ENCODE measurements at places on chromosomes 7 and 10.

GRCh38 chr7:17501441-17502212 is 203.2 kb downstream of the AHR start:
- no peak for DNase-seq

DNA sequence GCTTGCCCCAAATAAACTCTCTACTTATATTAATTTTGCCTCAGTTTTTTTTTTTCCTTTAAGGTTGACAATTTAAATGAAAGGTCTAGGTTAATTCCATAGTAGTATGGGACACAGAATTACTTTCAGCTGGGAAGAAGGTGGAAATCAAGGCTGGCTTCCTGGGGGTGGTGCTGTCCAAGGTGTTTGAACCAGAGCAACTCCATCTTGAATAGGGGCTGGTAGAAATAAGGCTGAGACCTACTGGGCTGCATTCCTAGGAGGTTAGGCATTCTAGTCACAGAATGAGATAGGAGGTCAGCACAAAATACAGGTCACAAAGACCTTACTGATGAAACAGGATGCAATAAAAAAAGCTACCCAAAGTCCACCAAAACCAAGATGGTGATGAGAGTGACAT is 1190.8 kb upstream of the AUTS2 start:
- no peak for DNase-seq

GRCh38 chr7:100626530-100627237 is 14.3 kb downstream of the MOSPD3 start:
- DNase-seq = peak; percentile 73

DNA sequence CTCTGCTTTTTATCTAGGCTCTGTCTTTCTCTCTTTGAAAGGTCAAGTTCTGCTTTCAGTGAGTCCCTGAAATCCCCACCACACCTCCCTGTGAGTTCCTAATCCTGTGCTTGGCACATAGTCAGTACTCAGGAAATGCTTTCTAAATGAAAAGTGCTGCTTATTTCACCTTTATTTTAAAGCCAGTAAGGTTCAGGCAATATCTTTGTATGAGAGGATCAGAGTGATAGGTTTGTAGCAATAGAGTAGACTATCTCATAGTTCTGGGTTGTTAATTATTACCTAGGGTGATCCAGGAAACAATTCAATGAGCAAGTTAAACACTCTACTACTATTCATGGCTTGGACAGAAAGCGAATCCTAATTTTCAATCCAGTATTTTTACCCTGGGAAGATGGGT is 7.4 kb upstream of the LAMB1 start:
- DNase-seq = no peak

DNA sequence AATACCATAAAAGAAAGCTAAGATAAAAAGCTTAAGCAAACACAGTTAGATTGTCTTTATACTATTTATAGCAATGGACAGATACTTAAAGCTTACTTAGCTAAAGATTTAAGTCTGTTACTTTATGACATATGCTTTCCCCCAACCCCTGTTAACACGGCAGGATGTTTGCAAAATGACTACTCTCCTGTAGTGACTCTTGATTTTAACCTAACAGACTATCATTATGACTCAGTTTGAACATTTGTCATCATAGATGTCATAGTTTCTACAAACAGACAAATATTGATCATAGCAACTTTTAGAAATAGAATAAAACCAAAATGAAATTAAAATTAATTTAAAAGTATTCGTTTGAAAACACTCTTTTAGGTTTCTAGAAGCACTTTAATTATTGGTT is 7.8 kb upstream of the COMMD3 start:
- DNase-seq = no peak

DNA sequence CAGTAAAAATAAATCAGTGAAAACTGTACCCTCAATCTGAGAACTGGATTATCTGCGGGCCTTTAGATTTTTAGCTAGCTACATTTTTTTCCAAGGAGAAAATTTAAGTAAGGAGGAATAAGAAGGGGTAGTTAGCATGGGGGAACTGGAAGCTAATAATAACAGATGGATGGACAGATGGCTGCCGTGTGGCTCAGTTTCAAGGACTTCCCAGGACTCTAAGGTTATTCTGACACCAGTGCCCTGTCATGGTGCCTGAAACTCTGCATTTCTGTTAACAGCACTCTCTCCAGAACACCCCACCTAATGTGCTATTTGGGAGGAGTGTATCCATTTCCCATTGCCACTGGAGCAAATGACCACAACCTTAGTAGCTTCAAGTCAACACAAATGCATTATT is 75.7 kb upstream of the PDE1C start:
- no peak for DNase-seq

GRCh38 chr10:35213699-35214098 is 87.1 kb downstream of the CREM start:
- DNase-seq = no peak

DNA sequence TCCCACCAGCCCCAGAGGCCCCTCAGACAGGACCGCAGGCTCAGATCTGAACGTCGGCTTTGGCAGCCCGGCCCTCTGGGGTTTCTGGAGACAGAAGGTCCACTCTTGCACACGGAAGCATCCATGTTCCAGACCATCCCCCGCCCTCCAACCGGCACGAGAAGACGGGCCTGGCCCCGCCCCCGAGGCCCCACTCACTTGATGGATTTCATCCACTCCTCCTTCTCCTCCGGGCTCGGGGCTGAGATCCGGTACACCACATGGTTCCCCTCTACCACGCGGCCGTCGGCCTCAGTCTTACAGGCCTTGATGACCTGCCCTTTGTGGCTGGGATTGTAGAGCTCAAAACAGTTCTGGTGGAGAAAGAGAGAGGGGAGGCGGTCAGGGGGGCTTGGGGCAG is 107.3 kb downstream of the CYTH3 start:
- DNase-seq = no peak

DNA sequence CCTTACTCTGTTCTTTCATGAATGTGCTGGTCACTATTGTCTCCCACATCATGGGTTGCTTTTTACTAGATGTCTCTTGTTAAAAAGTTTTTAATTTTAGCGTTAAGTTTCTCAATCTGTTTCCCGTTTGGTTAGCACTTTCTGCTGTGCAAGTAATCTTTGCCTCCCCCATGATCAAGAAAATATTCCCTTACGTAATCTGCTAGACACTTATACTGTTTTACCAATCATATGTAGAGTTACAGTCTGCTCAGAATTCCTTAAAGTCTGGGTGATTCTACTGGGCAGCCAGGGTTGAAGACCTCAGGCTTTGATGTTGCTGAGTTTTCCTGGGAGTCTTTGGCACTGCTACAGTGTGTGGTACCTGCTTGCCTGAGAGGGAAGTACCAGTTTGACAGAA is 38.2 kb upstream of the RPA3 start:
- no peak for DNase-seq

DNA sequence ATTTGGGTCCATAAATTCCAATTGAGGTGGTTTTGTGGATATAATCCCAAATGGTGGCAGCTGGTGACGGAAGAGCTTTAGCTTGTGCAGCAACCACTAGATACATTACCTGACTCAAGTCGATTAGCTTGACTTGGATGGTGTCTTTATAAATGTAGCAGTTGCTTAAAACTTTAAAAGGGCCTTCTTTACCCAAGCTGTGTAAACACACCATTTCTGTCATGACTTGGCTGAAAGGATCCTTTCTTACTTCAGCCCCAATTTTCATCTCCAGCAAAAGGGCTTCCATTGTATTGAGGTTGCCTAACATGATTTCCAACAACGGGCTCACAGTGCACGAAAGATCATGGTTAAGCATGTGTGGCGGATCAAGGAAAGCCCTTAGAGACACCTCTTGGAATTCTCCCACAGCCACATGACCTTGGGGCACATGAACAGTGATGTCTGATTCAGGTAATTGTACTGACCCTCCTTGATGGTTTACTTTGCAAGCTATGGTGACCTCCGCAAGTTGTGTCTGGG is 57.9 kb downstream of the MACC1 start:
- DNase-seq = no peak

DNA sequence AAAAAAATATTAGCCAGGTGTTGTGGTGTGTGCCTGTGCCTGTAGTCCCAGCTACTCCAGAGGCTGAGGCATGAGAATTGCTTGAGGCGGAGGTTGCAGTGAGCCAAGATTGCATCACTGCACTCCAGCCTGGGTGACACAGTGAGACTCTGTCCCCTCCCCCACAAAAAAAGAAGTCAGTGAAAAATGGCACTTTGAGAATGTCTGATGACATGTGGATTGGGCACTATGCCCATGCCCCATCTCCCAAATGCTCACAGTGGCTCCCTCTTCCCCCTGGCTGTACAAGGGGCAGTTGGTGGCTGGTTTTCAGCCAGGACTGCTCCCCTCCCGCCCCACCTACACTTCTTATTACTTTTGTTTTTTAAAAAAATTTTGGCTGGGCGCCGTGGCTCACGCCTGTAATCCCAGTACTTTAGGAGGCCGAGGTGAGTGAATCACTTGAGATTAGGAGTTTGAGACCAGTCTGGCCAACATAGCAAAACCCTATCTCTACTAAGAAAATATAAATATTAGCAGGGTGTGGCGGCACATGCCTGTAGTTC is 26.1 kb downstream of the IL15RA start:
- DNase-seq = no peak

DNA sequence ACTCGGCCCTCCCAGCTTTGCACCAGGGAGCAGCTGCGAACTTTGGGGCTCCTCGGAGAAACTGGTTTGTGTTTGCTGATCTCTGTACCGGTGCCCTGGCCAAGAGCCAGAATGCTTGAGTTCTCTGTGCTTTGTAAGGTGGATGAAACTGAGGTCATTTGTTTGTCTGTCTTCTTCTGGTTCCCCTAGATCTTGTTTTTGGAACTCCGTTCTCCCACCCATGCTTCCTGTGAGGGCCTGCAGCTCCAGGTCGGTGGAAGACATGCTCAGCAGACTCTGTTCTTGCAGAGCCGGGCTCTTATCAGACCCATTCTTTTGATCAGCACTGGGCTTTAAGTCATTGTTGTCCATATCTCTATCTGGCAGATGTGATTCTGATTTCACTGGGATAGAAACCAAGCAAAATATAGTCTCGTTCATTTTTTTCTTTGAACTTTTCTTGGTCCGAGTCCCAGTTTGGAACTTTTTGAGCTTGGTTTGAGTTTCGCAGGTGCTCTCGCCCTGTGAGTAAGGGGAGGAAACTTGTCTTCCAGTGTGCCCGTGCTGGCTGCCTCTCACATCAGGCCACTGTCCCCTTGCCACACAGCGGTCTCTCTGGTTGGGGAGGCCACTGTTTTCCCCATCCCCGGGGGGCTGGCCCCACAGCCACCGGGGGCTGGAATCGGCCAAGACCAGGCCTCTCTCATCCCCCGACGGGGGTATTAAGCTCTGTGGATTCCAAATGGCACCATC is 31.2 kb downstream of the JCAD start:
- no peak for DNase-seq

DNA sequence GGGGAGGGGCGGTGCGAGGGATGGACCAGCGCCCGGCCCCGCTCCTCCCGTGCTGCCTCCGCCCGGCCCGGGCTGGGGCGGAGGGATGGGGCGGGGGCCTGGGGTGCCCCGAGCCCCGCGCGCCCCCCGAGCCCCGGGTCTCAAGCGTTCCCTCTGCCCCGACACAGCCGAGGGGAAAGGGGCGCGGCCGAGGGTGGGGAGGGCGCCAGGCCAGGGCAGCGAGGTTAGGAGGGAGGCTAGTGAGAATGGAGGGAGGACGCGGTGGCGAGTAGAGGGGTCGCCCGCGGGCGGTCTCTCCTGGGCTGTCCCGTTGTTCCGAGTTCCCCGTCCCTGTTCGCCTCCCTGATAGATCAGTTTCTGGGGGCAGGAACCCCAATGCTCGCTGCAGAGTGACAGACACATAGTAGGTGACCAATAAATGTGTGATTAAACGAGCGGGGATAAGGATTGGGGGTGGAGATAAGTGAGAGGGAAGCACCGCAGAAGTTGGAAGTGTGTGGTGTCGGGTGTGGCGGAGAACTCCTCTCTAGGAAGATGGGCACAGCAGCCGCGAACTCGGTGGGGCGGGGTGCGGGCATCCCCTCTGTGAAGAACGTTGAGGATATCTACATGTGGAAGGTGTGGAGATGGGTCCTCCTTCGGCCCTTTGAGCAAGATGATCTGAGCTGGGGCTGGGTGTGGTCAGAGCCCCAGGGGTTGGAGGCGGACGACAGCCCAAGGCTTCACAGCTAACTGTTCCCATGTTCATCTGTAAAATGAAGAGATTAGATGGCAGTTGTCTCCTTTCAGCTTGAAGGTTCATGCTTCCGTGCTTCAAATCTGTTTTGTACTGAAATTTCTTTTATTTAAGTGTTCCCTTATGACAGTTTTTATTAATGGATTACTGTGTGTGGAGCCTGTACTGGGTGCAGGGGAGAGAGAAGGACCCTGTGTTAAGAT is 580 bp downstream of the ZNF775 start:
- peak; percentile 24 for DNase-seq

DNA sequence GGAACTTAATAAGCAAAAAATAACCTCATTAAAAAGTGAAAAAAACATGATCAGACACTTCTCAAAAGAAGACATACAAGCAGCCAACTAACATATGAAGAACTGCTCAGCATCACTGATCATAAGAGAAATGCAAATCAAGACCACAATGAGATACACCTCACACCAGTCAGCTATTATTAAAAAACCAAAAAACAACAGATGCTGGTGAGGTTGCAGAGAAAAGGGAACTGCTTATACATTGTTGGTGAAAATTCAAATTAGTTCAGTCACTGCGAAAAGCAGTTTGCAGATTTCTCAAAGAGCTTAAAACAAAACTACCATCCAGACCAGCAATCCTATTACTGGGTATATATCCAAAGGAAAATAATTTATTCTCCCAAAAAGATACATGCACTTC is 513.3 kb downstream of the MDFIC start:
- DNase-seq = no peak

GRCh38 chr7:69676247-69676646 is 78.0 kb downstream of the AUTS2 start:
- DNase-seq = no peak

DNA sequence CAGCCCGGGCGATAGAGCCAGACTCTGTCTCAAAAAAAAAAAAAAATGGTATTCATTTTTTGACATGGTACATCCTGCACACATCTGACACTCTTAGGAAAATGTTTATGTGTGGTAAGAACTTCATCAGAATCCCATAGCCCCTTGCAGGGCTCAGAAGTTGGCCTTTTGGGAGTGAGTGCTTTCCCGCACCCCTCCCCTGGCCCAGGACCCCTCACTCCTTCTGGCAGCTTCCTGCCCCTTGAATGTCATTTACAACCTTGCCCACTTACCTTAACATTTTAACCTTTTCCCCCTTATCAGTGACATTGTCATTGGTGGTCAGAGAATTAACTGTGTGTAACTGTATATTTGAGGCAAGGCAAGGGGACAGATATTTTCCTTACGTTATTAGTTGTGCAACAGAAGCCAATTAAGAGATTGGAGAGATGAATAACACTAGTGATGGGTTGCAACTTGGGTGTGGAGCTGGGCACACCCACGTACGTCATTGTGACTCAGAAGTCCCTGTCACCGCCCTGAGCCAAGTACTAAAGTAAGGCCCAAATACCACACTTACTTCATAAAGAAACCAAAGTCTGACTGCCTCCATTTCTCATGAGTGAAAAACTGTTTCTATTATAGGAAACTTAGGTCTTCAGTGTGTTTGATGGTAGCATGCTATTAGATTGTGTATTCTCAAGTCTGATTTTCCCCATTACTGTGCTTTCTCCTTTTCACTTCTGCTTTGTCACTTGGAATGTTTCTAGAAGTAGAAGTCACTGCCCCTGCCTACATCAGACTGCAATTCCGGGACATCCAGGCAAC is 31.6 kb downstream of the OGDH start:
- DNase-seq = no peak

All from NCI-H748 treated with DMSO at 0.1 percent for 48 hours (cell line).